ENCODE measurements at places on chromosomes 12 and 14. TPM values are rescaled to one million over a fixed set of nuclear protein-coding genes. Genes with fewer than 3 reads are reported as not detected.
A peak's percentile ranks its signal among the peaks of the same experiment; 100 is the strongest.

Gene GPD1
- total RNA-seq: 0.36 TPM

- no peak for DNase-seq
Observed at GRCh38 chr14:88452231-88452630, 66.8 kb downstream of the SPATA7 start.

GRCh38 chr12:110743571-110744093, 941 bp upstream of the PPP1CC start:
- DNase-seq: peak; percentile 46

- no peak for DNase-seq
Observed at GRCh38 chr14:100106250-100107112, 41.3 kb downstream of the EVL start.

DNA sequence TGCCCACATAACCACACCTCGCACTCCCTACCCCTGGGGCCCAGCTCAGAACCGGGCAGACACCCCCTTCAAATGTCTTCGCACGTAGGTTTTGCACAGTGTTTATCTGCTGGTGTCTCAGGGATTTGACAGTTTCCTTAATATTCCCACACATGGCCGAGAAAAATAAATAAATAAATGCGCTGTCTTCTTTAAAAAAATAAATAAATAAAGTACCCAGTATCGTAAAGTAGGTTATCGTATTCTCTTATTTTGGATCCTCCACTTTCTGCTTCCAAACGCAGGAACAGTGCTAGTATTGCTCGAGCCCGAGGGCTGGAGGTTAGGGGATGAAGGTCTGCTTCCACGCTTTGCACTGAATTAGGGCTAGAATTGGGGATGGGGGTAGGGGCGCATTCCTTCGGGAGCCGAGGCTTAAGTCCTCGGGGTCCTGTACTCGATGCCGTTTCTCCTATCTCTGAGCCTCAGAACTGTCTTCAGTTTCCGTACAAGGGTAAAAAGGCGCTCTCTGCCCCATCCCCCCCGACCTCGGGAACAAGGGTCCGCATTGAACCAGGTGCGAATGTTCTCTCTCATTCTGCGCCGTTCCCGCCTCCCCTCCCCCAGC, 710 bp upstream of the FOS start:
- peak; percentile 56 for DNase-seq

DNA sequence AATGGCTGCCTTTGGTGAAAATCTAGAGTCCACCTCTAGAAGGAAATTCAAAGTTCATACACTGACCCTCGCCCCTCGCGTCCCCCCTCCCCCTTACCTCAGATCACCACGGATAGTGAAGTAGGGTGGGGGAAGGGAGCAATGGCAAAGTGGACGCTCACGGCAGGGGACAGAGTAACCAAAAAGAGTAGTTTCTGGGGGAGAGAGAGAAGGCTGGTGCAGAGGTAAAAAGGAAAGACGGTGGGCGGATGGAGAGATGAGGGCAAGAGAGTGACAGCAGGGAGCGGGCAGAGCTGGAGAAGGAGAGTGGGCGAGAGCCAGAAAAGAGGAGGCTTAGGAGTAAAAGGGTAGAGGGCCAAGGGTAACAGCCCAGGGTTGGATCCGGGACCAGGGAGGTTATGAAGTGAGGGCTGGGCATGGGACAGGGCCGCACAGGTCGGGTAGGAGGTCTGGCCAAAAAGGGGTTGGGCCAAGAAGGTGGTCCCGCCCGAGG, 423 bp downstream of the ALDH6A1 start:
- no peak for DNase-seq

Measured in fibroblast of the aortic adventitia (primary cell).